ENCODE measurements at places on chromosomes 4 and X.

DNA sequence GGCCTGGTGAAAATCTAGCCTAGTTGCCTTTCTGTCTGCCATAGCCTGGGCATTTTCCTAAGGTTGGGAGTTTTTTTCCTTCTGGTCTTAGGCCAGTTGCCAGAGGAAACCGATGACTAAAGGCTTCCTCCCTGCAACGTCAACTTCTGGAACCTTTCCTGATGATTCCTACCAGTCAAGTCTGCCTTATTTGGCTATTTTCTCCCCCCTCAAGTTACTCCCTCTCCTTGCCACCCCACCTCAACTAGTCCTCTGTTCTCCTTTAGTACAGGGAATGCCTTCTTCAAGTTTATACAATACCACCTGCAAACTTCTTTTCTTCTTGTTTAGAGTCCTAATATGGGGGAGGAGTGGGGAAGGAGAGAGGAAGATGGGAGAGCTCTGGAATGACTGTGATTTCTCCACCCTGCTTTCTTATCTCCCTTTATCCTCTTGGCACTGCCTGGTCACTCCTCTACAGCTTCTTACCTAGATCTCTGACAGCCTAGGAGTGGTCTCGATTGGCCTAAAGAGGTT is 10.6 kb downstream of the MSN start:
- no peaks in the 10 kb centered on the region for H3K4me1 ChIP-seq
- peak overlapping the region; percentile 3 for H3K27ac ChIP-seq
- H3K36me3 ChIP-seq: peaks cover 1% of the 10 kb centered on the region

GRCh38 chr4:177638871-177639270 is 196.6 kb upstream of the AGA start:
- H3K4me1 ChIP-seq: no peaks in the 10 kb centered on the region
- no peaks in the 10 kb centered on the region for H3K36me3 ChIP-seq
- no peak for DNase-seq
- no peak overlapping the region for H3K27ac ChIP-seq
- H3K4me3 ChIP-seq: no peak overlapping the region
- no peaks in the 10 kb centered on the region for H3K27me3 ChIP-seq

GRCh38 chr4:114688059-114688458 is 89.5 kb downstream of the UGT8 start:
- H3K4me1 ChIP-seq: peaks cover 12% of the 10 kb centered on the region
- no peak overlapping the region for H3K27ac ChIP-seq
- DNase-seq: no peak
- peaks cover 4% of the 10 kb centered on the region for H3K27me3 ChIP-seq
- no peak overlapping the region for H3K4me3 ChIP-seq

DNA sequence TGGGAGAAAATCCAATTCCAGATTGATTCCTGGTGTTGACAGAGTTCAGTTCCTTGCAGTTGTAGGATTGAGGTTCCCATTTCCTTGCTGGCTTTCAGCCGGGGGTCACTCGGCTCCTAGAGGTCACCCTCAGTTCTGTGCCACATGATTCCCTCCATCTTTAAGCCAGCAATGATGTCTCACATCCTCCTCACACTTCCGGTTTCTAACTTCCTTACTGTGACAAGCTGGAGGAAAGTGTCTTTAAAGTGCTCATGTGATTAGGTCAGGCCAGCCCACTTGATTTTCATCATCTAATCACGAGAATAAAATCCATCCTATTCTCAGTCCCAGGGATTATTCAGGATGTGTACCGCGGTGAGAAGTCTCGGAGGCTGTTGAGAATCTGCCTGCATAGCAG is 19.4 kb upstream of the SMIM31 start:
- no peak overlapping the region for H3K4me3 ChIP-seq
- DNase-seq: no peak
- no peak overlapping the region for H3K27ac ChIP-seq
- no peaks in the 10 kb centered on the region for H3K36me3 ChIP-seq
- H3K27me3 ChIP-seq: peaks cover 19% of the 10 kb centered on the region

GRCh38 chr4:18227880-18228279 is 206.3 kb upstream of the LCORL start:
- H3K4me1 ChIP-seq: no peaks in the 10 kb centered on the region
- no peaks in the 10 kb centered on the region for H3K36me3 ChIP-seq
- no peaks in the 10 kb centered on the region for H3K27me3 ChIP-seq
- no peak overlapping the region for H3K4me3 ChIP-seq
- H3K27ac ChIP-seq: no peak overlapping the region
- DNase-seq: no peak

DNA sequence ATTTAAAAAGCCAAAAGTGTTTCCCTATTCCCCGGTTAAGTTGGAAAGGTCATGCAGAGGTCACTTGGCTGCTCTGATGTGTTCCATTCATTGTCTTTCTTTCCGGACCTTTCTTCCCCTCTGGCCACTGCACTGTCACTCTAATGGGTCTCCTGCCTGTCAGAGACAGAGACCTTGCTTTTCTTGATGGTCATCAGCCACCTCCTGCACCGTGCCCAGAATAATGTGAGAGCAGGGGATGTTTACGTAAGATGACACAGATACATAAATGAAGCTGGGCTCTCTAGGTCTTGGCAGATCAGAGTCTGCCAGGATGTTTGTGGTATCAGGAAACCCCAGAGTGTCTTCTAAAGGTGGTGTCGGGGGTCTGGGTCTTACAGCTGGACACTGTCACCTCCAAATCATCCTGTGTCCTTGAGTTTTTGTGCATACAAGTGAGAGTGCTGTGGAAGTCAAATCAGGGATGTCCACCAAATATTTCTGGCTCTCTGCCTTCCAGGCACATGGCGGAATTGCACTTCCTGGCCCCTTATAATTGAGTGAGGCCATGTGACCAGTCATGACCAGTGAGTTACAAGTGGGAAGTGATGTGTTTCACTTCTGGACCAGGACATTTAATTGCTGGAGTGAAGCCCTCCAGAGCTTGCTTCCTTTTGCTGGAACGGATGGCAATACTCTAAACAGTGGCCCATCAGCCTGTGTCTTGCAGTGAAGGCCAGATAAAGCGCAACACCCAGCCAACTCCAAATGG is 130.6 kb upstream of the ATP6AP2 start:
- H3K27me3 ChIP-seq: no peaks in the 10 kb centered on the region
- H3K27ac ChIP-seq: peak overlapping the region; percentile 28
- no peak for DNase-seq
- peaks cover 9% of the 10 kb centered on the region for H3K4me1 ChIP-seq
